ENCODE measurements at places on chromosomes 5 and 9. TPM values are rescaled to one million over a fixed set of nuclear protein-coding genes. Genes with fewer than 3 reads are reported as not detected.

Gene CCL21
- 92.8 TPM for total RNA-seq

Gene HDAC3
- 44.7 TPM for total RNA-seq

Gene STOM
- 229 TPM for total RNA-seq

Gene TRIM52
- 18.4 TPM for total RNA-seq

Gene IGFBPL1
- 0.22 TPM for total RNA-seq

Gene SLC1A1
- total RNA-seq = 19.0 TPM

Gene IFNA13
- not detected for total RNA-seq

Gene CCL28
- 22.8 TPM for total RNA-seq

Gene LIX1
- total RNA-seq = 33.4 TPM

Gene STING1
- 109 TPM for total RNA-seq

Gene PCDHGB1
- 2.9 TPM for total RNA-seq

Gene RAB3C
- 3.7 TPM for total RNA-seq

Measured in kidney (tissue), 22 donors.